ENCODE measurements at places on chromosomes 5 and 9.

DNA sequence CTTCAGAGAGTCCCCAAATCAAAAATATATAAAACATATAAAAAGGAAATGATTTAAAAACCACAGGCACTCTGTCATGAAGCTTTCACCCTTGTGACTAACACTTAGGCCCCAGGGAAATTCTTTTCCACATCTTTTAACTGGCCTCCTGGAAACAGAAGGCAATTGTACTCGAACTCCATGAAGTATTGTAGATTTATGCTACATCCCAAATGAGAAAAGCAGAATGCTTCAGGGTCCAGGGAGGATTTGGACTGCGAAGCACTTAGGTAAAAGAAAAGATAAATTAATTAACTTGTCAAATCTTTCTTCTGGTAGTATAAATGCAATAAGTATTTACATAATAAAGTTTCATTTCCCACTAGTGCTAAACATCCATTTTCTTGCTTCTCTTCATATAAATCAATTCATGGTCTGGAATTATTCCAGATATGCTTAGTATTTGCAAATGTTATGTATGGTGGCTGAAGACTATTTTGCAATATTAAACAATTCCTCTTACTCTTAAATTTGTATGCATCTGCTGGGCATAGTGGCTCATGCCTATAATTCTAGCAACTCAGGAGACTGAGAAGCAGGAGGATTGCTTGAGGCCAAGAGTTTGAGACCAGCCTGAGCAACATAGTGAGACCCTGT, 64.9 kb upstream of the ELL2 start:
- no peak for DNase-seq

DNA sequence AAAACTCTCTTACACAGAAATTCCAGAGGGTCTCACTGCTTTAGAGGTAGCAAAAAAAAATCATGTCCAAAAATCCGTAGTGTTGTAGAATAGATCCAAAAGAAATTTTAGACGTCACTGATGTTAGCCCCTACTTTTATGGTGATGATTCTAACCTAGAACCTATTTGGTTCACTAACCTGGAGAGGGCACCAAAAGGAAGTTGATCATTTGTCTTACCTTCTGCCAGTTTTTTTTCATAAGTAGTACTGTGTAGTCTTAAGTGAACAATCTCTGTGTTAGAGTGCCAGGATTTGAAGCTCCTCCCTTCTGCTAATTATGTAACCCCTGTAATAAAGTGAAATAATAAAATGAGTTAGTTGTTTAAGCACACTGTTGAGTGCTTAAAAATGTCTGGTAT, 215.2 kb downstream of the SMARCA2 start:
- DNase-seq: no peak

DNA sequence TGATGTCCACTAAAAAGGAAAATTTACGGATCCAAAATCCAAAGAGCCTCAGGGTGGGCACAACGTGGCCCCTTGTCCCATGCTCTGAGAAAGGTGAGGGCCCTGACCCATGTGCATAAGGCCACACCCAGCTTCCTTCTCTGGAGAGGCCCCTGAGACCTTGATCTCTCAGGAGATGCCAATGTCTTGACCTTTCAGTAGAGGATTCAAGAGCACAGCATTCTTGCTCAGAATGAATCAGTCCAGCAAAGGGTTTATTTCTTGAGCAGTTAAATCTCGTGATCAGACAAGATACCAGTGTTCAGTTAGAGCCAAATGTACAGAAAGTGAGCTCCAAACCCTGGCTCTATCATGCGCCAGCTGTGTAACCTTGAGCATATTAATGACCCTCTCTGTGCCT, 115.9 kb upstream of the DAPK1 start:
- DNase-seq: no peak

- no peak for DNase-seq
These were observed 180.4 kb upstream of the DAB2 start for GRCh38 chr5:39605145-39605544.

DNA sequence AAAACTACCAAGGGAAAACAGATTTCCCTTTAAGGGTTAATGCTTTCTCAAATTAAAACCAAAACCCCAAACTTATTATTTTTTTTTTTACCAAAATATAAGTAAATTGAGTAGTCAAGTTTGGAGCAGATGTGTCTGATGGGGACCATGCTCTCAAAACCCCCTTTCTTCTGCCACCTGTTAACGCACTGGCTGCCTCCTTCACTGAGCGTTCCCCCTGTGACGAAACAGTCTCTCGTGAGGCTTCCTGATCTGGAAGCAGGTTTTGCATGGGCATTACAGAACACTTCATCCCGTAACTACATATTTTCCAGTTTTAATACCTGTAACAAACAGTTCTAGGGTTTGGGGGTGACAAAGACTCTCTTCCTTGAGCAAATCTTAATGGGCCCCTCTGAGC, 59.4 kb downstream of the ANKH start:
- no peak for DNase-seq

- DNase-seq: no peak
These were observed 146.3 kb downstream of the SNCAIP start for GRCh38 chr5:122458278-122458872.

DNA sequence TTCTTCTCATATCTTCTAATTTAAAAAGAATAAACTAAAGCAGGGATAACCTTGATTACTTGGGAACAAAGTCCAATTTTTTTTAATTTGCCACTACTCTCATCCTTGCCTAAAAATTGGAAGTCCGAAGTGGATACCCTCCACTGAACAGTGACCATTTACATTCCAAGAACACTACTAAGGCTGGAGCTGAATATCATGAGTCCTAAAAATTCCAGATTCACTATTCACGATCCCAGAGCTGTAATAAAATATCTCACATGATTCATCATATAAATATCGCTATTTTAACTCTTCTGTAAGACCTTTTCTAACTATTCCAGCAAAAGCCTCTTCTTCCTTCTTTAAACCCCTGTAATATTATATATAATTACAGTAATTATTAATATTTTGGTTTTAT, 57.4 kb downstream of the ATPSCKMT start:
- DNase-seq: no peak

DNA sequence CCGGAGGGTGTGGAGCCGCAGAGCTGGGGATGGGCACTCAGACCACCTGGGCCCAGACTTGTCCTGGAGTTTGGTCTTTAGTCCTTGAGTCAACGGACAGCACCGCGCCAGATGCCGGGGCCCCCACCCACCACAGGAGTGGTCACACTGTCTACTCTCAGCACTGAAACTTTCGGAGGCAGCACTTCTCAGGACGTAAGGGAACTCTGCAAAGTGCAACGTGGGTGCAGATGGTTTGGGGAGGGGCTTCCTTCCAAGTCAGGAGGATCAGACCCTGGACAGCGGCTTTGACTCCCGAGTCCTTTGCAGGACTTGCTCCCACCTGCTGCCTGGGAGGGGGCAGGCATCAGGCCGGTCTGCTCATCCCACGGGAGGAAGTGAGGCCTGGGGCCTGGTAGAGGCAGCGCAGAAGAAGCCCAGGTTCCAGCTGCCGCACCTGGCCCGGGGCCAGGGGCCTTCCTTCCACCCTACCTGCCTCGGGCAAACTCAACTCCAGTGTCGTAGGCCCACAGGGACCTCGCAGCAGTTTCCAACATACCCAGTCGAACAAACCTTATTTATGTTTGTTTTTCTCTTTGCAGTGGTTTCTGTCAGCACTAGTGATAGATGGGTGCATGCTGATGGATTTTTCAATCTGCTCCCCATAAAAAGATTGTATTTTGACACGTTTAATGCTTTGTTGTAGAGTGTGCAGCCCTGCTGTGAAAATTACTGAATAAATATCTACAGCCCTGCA, 149.8 kb upstream of the PPP1R26 start:
- DNase-seq: no peak

DNA sequence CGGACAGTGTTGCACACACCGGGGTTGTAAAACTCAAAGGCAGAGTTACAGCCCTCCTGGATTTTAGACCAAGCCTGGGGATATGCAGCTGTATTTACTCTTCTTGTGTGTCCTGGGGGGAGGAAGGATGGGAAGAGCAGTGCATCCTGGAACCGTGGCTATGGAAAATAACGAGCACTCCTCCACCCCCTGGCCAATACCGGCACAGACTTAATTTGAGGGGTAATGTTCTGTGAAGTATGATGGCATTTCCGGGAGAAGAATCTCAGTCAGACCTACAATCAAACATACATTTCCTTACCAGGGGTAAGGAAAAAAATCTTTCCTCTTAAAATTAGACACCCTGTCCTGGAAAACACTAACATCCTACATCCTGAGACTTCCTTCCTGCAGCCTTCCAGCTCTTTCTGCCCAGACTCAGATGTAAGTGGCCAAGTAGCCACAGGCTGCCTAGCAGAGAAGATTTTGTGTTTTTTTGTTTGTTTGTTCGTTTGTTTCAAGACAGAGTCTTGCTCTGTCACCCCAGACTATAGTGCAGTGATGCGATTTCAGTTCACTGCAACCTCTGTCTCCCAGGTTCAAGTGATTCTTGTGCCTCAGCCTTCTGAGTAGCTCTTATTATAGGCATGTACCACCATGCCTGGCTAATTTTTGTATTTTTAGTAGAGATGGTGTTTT, 11.0 kb upstream of the ERMP1 start:
- DNase-seq: no peak

DNA sequence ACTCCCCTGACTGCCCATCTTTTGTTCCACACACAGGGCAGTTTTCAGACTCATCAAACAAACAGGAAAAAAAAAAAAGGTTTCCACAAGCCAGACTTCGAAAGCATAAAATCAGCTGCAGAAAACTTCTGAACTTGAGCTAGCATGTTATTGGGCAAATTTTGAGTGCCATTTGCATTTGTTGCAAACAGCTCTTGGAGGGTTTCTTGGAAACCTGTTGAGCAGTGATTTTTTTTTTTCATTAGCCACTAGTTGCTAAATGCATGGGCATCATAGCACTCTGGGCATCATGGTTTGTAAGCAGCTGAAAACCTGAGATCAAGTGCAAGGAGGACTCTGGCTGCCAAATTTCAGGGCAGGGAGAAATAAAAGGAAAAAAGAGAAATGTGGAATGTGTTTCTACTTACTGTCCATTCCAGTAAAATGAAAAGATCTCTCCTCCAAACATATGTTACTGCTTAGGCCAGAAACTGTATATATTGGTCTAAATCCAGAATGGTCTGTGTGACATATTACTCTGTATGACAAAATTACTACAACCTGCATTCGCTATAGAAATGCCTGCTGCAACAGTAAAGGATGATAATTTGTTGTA, 85.2 kb upstream of the SMIM23 start:
- no peak for DNase-seq

DNA sequence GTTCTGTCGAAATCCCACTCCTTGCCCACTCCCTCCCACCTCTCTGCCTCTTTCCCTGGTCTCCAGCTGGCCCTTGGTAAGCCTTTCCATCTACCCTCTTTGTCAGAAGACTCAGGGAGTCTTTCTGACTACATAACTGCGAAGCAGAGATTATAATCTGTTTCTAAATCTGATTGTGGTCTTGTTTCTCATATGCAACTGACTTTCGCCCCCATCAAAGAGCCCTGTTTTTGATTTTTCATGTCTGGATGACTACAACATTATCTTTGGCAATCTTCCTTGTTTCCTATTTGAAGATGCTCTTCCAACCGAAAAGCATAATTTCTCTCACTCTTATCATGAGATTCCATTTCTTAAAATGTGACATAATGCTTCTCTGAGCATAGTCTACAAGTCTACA, 218.2 kb upstream of the ADAMTSL1 start:
- DNase-seq: no peak

DNA sequence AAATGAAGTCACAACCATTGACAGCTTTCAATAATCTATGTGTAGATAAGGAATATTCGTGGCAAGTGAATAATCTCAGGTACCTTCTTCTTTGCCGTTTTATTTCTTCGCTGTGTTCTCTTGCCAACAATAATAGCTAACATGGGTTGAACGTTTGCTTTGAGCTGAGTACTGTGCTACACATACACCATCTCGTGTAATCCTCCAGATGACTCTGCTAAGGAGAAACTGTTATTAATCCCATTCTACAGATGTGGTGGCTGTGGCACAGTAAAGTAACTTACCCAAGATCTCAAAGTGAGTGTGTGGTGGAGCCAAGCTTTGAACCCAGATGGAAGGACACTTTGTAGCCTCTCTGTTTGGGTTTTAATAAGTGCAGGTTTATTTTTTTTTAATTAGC, 179.7 kb downstream of the C9orf152 start:
- DNase-seq: no peak

DNA sequence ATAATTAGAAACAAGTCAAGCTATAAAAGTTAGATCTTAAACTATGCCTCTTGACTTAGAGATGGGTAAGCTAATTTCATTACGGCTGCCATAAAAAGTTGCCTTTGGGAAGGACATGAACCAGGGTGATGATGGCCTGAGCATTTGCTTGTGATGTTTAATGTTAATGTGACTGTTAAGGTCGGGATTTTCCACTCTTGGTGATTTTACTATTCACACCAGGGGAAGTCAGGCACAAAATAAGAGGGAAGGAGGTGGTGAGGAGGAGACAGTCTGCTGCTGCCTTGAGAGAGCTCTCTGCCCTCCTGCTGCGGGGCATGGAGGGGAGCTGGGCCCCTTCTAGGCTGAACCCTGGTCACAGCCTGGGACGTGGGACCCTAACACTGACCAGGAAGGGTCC, 34.4 kb downstream of the AHRR start:
- DNase-seq: no peak

DNA sequence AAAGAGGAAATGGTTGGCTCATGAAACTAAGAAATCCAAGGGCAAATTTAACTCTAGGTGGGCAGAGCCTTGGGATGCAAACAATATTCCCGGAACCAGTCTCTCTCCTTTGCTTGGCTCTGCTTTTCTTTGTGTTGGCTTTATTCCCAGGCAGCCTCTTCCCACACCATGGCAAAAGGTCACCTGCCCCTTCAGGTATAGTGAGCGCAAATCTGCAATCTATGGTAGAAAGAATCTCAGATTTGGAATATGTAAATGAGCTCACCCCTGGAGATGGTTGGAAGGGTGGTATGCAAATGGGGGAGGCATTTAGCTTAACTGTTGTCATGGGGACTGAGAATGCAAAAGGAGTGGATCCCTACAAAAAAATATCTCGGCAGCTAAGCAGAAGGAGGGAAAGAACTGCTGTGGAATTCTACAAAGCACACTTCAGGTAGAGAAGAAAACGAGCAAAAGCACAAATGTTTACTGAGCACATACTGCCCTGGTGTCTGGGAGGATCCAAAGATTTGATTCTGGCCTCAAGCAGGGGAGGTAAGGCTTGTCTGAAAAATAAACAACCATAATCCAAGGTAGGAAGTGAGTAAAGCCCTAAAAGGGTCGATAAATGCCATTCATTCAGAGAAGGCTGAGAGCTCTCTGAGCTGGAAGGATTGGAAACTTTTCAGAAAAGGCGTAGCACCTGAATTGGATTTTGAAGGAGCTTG, 139.7 kb downstream of the TLE1 start:
- no peak for DNase-seq

GRCh38 chr5:127951791-127952190, 131.8 kb upstream of the SLC12A2 start:
- no peak for DNase-seq

GRCh38 chr5:177366528-177367322, 9.0 kb downstream of the RGS14 start:
- DNase-seq: no peak

- DNase-seq: no peak
These were observed 264.9 kb downstream of the CD180 start for GRCh38 chr5:66931651-66932050.

DNA sequence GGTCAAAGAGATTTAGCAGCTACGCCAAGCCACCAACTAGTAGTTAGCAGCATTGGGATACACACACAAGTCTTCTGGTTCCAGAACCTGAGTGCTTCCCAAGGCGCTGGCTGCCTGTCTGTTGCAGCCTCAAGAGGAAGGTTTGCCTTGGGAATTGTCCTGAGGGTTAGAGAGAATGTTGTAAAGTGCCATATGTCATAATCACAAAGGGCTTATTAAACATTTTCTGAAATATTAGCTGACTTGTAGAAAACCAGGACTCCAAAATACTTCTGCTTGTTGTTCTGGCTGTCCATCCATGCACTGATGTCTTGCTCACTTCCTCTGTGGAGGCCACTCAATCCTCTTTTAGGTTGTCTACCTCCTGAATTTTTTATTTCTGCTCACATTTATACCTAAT, 46.3 kb downstream of the SLC36A1 start:
- no peak for DNase-seq
